ENCODE measurements at places on chromosomes 2 and 18.

GRCh38 chr2:75788902-75789301, 78.2 kb upstream of the GCFC2 start:
- DNase-seq = no peak

- DNase-seq = peak; percentile 58
Measured at GRCh38 chr2:172181840-172182239, 79.1 kb upstream of the DLX2 start.

DNA sequence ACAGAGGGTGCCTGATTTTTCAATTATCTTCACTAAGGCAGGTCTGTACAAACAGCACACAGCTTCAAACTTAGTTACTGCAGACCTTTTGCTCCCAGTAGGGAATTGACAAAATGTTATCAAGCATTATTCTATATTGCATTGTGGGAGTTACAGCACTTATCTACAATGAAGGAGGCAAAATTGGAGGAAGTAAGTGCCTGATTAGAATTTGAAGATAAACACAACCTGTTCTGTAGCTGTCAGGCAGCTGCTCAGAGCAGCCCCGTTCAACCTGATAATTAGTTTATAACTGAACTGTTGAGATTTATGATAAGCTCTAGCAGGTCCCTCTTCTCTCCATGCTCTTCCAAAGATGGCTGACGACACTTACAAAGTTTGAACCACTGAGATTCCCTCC, 364.4 kb upstream of the CYRIA start:
- no peak for DNase-seq

DNA sequence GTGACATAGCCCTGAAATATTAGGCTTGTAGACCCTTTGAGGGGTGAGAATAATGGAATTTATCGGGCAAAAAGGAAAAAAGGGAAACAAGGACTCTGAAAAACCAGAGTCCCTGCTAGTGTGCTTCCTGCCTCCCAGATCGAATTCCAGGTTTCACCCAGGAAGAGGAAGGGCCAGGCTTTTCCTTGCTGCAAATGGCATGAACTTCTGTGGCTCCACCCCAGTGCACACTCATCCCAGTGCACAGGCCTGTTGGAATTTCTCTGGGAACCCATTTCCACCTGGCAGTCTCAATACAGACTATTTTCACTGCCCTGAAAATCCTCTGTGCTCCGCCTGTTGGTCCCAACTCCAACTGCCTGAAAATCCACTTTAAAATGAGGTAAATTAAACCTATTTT, 29.9 kb downstream of the C18orf54 start:
- DNase-seq = no peak

GRCh38 chr2:215756346-215756730, 257.0 kb downstream of the MREG start:
- DNase-seq = no peak

DNA sequence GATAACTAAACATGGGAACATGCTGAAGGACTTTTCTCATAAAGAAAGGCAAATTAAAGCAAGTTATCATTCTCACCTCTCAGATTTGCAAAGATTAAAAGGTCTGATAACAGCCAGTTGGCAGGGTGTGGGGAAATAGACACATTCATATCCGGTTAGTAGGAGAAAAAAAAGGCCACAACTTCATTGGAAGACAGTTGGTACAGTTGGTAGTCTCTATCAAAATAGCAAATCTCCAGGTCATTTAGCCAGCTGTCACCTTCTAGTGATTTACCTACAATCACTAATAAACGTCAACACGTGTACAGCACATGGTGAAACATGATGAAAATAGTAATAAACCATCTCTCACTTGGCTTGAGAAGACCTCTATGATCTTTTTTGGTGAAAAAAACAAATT, 16.6 kb downstream of the INPP5D start:
- no peak for DNase-seq

DNA sequence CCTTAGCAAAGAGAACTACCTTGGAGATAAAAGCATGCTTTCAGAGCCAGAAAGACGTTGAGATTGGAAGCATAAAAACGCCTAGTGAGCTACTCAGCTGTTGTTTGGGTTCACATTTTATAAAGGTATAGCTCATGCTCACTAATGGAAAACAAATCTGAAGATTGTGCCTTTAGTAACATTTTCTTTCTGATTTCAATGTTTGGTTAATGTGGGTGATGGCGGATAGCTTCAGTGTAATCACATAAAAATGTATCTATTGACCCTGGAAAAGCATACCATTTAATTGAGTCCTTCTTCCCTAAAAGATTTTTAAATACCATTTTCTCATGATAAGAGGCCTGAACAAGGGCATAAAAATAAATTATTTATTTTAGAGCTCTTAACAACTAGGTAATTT, 73.4 kb downstream of the DTNA start:
- DNase-seq = no peak

- no peak for DNase-seq
Measured at GRCh38 chr2:143473216-143473615, 344.0 kb downstream of the ARHGAP15 start.

GRCh38 chr2:157172239-157172638, 85.3 kb upstream of the GALNT5 start:
- DNase-seq = no peak

- DNase-seq = peak; percentile 8
Measured at GRCh38 chr2:25379535-25379934, 37.8 kb upstream of the DNMT3A start.

GRCh38 chr18:59810183-59810582, 89.6 kb upstream of the PMAIP1 start:
- DNase-seq = no peak

DNA sequence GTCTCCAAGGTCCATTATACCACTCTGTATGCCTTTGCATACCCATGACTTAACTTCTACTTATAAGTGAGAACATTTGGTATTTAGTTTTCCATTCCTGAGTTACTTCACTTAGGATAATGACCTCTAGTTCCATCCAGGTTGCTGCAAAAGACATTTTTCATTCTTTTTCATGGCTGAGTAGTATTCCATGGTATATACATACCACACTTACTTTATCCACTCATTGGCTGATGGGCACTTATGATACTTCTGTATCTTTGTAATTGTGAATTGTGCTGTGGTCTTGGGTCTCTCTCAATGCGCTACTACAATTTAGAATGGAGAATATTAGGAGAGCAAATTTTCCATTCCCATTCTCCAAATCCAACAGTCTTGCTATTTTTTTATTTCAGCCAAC, 76.4 kb downstream of the ZRANB3 start:
- DNase-seq = no peak

GRCh38 chr2:122863532-122863931, 1108.1 kb downstream of the TSN start:
- DNase-seq = no peak

DNA sequence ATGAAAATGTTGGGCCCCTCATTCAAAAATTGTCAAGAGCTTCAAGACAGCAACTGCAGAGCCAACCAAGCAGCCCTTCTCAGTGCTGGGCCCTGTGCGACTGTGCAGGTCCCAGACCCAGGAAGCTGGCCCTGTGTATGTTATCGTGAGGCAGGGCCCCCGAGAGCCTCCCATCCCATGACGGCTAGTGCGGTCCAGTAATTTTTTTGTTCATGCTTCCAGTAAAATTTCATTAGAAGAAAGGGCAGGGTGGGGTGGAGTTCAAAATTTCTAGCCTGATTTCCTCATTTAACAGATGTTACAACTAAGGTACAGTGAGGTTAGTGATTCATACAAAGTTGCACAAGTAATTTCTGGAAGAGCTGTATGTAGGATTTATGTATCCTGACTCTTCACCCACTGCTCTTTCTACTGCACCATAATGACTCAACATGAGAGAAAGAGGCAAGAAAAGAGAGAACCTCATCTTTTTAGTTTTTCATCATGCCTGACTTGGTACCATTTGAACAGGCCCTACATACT, 105.5 kb downstream of the ZEB2 start:
- DNase-seq = no peak

- DNase-seq = no peak
Measured at GRCh38 chr2:37357530-37357929, 13.1 kb downstream of the QPCT start.

DNA sequence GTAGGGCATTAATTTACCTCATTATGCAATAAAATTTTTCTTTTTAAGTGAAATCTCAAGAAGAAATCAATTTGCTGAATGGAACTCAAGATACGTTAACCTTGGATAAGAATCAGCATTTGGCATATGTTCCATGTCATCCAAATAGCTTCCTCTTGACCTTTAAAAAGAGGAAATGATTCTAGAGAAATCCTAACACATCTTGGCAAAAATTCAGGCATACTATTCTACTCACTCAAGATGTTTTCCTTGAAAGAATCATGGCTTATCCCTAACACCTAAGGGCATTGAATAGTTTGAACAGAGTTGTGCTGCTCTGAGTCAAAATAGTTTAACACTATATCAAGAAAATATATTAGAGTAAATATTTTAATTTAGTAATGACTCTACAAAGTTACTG, 678.0 kb downstream of the EPHA4 start:
- DNase-seq = no peak

GRCh38 chr2:27795868-27796277, 24.4 kb downstream of the MRPL33 start:
- no peak for DNase-seq

DNA sequence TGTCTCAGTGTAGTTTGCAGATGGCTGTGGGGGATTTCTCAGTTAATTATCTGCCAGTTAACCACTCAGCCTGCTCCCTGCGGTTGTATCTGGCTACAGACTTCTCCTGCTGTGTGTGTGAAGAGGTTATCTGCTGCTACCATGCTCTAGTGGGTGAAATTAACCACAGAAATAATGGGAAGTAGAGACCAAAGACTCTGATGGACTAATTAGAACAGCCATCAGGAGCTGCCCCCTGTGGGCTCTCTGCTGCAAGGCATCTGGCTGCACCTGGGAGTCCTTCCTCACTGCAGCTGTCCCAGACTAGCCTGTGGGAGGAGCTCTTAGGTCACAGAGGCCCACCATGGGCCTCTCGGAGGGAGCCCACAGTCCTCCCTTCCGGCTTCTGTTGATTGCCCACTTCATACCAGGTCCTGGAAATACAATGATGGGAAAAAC, 66.6 kb downstream of the CTIF start:
- no peak for DNase-seq

- no peak for DNase-seq
Measured at GRCh38 chr2:15624903-15625302, 33.2 kb downstream of the DDX1 start.

DNA sequence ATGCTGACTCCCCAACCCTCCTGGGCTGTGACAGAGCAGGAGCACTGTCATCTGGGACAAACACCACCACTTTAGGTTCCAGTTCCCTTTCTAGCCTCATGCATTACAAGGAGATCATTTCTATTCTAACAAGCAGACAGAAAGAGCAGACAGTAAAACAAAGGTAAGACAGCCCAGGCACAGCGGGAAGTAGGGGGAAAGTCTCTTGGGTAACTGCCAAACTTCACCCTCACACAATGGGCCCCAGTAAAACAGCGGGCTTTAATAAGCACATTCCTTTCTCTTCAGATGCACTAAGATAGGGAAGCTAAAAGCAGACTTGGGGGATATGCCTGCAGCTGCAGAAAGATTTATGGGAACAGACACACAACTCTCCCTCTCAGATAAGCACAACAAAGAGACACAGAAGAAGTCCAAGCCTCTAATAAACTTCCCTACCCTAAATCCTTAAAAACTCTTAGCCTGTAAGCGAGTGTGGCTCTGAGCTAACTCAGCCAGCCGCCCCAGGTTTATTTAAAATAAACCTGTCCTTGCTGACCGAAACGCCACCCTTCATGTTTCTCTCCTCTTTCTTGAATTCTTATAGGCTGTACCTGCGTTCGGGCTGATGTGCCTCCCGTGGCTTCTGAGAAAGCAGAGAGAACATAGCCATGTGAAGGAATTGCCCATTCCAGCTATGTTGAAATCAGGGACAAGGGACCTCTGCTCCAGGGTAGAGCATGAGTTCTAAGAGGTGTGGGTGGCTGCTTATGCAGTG, 726.8 kb upstream of the DDX18 start:
- no peak for DNase-seq

DNA sequence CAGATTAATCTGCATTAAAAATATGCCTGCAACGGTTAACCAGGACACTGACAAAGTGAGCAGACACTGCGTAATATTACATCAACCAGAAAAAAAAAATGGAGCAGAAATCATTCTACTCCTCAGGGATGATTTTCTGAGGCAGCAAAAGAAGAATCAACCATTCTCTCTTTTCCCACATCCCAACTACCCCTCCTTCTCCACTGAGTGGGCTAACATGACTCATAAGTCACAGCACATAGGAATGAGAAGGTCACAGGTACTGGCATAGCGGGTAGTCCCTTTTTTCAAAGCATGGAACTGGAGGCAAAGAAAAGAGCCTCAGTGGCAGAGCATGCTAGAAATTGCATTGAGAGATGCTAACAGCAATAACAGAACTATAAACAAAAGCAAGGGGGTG, 54.3 kb upstream of the TSPYL6 start:
- DNase-seq = no peak

DNA sequence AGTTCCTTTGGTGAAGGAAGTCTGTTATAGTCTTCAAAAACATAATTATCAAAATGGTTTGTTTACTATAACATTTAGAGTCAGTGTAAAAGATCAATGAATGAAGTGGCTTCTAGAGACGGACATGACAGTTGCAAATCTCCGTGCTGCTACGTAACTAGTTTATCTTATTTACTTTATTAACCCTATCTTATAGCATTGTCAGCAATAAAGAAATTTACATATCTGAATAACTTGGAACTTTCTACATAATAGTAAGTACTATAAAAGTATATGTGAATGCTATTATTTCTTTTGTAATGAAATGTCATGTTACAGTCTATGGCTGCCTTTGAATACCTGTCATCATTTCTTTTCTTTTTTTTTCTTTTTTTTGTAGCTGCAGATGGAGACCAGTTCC, 246.8 kb downstream of the PTH2R start:
- DNase-seq = no peak

GRCh38 chr2:229348128-229348527, 77.0 kb upstream of the PID1 start:
- no peak for DNase-seq

DNA sequence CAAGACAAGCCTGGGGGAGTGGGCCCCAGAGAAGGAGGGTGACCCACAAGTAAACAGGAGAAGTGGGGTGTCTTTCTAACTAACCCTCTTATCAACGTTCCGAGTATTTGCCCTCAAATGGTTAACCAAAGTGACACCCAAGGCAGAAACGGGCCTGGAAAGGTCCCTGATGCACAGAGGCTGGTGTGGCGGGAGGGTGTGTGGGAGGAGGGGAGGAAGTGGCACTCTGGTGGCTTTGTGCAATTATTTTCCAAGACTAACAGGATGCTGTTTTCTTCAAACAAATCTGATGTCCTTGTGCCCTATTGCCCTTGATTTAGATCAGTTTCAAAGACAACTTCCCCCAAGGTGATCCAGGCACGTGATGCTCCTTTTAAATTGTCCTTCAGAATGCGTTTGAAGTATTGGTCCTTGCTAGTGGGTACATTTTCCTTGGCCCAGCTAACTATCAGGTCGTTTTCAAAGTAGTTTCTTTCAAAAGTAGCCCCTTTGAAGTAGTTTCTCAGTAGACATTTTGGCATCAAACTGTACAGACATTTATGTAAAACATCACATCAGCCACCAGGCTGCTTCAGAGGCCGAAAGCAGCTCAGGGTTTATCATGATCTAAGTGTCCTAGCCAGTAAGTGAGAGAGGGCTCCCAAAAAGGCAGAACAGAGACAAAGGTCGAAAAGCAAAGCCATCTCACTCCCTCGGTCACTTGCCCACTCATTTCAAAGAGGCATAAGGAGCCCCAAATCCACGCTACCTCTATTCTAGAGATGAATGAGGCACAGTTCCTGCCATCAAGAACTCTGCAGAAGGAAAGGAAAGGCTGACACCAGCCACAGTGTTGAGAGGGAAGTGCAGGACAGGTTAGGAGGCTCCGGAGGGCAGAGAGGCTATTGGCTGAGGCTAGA, 371.1 kb upstream of the ID2 start:
- no peak for DNase-seq
